ENCODE measurements at places on chromosomes 7 and 10.
A peak's percentile ranks its signal among the peaks of the same experiment; 100 is the strongest.

GRCh38 chr10:58070956-58071355 lies 196.7 kb downstream of the IPMK start:
- no peak for DNase-seq

DNA sequence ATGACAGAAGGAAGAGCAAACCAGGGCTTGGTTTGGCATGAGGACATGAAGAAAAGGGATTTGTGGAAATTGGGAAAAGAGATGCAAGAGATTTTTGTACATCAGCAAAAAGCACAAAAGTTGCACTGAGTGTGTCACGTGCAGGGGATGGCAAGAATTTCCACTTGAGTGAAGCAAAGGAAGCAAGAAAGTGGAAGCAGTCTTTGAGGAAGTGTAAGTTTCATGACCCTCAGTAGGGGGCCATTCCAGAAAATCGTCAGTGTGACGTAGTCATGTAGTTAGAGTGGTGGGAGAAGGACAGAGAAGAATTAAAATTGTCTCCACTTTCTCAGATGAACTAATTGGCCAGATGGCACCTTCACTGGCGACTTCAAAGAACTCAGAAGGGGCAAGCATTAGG lies 123.3 kb upstream of the FZD1 start:
- DNase-seq = no peak

GRCh38 chr10:43427166-43427825 lies 9.6 kb upstream of the ZNF487 start:
- no peak for DNase-seq

GRCh38 chr7:81161451-81162075 lies 242.7 kb upstream of the SEMA3C start:
- DNase-seq = no peak

DNA sequence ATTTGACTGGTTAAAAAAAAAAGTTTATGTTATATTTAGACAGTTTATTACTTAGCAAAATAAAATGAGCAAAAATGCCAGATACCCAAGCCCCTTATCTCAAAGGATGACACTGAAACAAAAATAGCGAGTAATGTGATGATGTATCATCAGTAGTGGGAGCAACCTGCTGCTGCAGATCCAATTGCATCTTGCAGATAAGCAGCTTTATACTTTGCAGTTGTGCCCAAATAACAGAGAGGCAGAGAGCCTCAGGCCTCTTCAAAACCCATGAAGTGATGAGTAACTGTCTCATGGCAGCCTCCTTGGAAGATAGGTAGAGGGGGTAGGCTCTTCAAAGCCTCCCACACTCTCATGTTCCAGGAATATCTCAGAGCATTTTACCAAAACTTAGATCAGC lies 468.2 kb upstream of the LRRTM3 start:
- DNase-seq = no peak

DNA sequence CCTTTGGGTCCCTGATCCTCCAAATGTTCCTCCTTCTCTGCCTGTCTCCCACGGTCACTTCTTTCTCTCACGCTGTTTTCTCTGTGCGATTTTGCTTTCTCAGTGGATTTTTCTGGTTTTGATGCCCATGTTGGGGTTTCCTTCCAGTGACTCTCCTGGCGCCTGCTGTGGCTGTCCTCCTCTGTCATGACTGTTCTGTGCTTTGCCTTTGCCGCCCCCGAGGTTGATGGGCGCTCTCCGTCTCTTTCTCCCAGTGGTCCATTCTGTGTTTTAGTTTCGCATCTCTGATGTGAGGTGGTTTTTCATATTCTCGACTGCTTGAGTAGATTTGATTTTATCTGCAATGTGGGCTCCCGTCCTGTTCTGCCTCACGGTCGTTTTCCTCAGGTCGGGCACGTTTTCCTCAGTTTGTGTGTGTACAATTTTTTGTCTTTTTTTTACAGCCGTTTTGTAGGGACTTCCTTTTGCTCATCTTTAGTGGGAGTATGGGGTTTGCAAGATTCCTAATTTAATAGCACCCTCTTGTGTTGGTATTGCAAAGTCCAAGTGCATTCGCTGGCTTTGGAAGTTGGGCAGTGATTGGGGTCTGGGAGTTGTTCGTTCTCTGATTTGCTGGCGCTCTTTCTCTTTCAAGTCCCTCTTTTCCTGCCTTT lies 100.0 kb downstream of the INPP5A start:
- DNase-seq = peak; percentile 39

DNA sequence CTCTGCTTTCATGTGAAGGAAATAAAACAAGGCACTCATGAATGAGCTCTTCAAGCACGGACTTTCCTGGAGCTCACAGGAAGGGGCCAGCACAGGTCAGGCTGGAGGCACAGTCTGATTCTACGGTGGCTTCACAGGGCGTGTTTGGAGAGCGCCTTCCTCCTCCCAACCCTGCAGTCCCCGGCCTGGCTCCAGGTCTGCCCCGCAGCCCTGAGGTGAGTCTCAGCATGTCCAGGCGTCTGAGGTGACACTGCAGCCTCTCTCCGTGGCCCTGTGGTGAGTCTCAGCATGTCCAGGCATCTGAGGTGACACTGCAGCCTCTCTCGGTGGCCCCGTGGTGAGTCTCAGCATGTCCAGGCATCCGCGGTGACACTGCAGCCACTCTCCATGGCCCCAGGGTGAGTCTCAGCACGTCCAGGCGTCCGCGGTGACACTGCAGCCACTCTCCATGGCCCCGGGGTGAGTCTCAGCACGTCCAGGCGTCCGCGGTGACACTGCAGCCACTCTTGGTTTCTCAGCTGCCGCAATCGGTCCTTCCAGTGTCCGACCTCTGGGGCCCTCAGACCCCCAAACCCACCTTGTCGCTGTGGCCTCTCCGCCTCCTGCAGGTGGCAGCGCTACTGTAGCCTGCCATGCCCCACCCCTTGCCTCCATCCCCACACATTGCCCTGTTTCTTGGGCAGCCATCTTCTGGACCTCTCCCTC lies 381.7 kb downstream of the DNAJB6 start:
- no peak for DNase-seq

- DNase-seq = no peak
Observed at GRCh38 chr7:133945497-133945896, 181.6 kb upstream of the LRGUK start.

GRCh38 chr7:106019470-106019820 lies 56.4 kb downstream of the CDHR3 start:
- no peak for DNase-seq

DNA sequence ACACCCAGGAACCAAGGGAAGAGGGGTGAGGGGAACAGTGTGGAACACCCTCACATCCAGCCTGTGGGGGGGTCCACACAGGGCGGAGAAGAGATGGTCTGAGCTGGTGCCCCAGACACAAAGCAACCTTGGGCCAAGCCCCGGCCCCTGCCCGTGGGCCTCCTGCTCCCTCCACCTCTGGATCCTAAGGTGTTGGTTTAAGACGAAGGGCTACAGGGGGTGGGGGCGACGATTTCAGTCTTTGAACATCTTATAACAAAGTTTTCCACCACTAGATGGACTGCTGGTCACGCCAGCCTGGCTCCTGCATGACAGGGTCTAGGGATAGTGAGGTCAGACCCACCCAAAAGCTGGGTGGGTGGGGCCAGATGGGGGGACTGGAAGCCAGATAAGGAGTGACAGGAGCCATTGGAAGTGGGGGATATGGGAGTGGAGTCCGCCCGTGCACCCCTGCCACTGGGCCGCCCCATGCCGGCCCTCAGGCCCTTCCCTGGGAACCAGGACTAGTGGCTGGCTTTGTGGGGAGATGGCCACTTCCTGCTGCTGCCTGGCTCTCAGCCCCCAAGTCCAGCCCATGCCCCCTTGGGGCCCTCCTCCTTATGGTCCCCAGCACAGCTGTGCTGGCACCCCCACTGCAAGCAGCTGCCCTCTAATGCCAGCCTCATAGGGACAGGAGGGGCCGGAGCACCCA lies 98.4 kb downstream of the RGS10 start:
- DNase-seq = no peak

GRCh38 chr7:155183655-155184054 lies 113.5 kb downstream of the HTR5A start:
- no peak for DNase-seq

All from DND-41 (cell line).